ENCODE measurements at places on chromosomes 13 and 19.

DNA sequence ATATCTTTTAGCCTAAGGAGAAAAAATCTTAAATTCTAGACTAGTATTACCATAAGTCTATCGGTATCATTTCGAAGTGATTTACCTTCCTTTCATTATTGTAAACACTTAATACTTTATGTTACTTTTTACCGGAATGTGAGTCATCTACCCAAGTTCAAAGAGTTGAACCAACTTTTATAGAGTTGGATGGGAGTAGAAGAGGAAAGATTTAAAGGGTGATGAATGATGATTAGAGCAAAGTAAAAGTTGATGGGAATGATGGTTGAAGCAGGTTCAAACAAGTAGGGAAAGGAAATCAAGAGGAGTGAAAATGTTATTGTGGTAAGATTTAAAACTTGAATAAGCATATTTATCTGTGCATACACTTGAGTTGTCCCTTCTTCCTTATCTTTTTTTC lies 11.3 kb upstream of the LPAR6 start:
- no peak for DNase-seq

DNA sequence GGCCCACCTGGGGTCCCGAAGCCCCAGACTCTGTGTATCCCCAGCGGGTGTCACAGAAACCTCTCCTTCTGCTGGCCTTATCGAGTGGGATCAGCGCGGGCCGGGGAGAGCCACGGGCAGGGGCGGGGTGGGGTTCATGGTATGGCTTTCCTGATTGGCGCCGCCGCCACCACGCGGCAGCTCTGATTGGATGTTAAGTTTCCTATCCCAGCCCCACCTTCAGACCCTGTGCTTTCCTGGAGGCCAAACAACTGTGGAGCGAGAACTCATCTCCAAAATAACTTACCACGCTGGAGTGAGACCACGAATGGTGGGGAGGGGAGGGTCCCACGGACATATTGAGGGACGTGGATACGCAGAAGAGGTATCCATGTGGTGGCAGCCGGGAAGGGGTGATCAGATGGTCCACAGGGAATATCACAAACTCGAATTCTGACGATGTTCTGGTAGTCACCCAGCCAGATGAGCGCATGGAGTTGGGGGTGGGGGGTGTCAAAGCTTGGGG lies 1.0 kb upstream of the ICAM5 start:
- no peak for DNase-seq

DNA sequence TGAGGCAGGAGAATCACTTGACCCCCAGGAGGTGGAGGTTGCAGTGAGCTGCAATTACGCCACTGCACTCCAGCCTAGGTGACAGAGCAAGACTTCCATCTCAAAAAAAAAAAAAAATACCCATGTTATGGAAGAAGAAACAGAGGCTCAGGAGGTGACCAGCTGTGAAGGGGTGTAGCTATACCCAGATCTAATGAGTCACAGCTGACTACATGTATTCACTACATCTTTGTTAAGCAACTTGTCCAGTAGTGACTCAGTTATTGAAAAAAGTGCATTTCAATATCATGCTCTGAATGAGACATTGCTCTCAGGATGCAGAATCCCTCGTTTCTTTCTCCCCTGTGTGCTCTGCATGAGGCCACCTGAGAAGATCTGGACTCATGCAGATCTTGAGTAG lies 16.1 kb upstream of the SPART start:
- no peak for DNase-seq

DNA sequence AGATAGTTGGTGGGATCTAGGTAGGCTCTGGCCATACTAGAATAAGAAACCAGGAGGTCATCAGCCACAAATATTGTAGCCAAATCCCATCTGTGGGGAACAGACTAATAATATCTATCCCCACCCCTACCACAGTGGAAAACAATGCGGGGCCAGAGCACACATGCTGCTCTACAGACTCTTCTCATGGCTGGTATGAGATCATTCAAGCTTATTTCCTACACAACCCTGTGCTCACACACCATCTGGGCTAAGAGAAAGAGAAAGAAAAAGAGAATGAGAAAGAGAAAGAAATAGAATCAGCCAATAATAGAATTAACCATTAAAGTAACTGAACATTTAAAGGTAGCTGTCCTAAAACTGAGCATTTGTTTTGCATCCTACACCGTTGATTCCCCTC lies 1268.4 kb upstream of the SPRY2 start:
- no peak for DNase-seq

DNA sequence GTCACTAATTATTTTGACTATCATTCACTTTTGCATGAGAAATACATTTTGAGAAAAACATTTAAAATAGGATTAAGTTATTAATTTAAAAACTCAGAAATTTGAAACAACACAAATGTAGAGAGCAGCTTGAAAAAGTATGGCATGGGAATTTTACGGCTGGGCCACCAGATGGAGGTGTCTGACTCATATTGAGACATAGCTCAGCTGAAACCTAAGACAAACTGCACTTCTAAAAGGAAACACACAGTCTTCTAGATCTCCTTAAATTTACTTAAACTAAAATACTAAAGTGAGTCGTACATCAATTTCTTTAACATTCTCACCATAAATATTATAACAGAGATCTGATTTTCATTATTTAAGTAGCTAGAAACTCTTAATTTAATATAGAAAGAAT lies 41.9 kb upstream of the POSTN start:
- no peak for DNase-seq

GRCh38 chr13:85549819-85550218 lies 249.4 kb downstream of the SLITRK6 start:
- DNase-seq: no peak

GRCh38 chr19:970695-971094 lies 13.4 kb upstream of the WDR18 start:
- no peak for DNase-seq

GRCh38 chr19:788983-789700 lies 8.1 kb upstream of the PTBP1 start:
- DNase-seq: no peak

GRCh38 chr13:30114571-30115256 lies 192.6 kb downstream of the KATNAL1 start:
- DNase-seq: peak; percentile 74

DNA sequence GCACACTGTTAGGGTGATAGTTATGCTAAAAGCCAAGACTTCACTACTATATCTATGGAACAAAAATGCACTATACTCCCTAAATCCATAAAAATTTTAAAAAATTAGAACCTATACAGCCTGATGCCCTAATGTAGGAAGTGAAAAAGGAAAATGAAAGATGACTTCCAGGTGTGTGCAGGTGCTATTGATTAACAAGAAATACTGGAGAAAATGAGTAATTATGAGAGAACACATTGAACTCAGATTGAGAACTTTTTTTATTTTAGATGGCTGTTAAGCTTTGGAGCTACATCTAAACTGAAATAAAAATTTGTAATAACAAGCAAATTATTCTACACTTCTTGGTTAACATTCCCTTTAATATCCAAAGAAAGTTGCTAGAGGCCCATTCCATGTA lies 1015.7 kb downstream of the PCDH9 start:
- no peak for DNase-seq

DNA sequence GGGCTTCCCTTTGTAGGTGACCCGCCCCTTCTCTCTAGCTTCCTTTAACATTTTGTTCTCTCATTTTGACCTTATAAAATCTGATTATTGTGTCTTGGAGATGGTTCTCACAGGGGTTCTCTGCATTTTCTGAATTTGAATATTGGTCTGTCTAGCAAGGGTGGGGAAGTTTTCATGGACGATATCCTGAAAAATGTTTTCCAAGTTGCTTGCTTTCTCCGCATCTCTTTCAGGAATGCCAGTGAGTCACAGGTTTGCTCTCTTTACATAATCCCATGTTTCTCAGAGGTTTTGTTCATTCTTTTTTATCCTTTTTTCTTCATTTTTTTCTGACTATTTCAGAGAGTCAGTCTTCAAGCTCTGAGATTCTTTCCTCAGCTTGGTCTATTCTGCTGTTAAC lies 53.6 kb downstream of the POSTN start:
- DNase-seq: no peak

GRCh38 chr19:29665826-29666577 lies 741 bp downstream of the PLEKHF1 start:
- DNase-seq: peak; percentile 37

DNA sequence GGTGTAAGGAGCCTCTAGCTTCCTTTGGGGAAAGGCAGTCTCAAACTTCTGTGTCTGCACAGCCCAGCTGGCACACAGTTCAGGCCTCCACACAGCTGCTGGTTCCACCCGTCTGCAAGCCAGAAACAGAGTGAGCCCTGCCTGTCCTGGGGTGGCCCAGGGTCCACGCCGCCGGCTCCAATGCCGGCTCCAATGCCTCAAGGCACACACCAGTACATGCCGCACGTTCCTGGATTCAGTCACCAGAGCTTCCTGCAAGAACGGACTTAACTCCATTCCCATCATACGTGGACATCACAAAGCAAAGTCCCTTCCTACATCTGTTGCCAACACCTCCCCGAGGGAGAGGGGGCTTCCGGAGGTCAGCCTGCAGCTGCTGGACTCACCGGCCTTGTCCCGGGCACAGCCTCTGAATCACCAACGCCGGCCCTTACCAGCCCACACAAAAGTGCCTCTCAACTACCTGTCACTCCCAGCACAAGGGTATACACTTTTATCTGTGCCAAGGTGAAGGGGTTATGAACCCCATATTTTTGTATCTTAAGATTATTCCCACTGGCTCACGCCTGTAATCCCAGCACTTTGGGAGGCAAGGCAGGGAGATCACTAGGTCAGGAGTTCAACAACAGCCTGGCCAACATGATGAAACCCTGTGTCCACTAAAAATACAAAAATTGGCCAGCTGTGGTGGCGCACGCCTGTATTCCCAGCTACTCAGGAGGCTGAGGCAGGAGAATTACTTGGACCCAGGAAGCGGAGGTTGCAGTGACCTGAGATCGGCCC lies 8.5 kb downstream of the SH3GL1 start:
- no peak for DNase-seq

DNA sequence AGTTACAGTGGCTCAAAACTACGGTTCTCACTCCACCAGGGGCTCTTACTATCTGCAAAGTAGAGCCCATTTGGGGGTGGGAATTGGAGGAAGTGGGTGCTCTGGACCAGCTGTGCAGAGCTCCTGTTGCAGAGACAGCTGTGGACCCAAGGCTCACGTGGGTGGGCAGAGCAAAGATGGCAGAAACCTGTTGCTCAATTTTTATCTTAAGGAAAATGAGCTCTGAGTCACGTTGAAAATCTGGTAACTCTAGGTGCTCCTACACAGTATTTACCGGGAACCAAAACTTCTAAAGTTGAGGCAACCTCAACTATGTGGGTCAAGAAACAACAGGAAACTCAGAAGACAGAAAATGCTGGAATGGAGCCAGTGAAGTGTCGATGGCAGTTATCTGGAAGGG lies 30.2 kb upstream of the SLC15A1 start:
- no peak for DNase-seq

GRCh38 chr19:42619271-42619670 lies 24.5 kb upstream of the CEACAM8 start:
- DNase-seq: no peak

DNA sequence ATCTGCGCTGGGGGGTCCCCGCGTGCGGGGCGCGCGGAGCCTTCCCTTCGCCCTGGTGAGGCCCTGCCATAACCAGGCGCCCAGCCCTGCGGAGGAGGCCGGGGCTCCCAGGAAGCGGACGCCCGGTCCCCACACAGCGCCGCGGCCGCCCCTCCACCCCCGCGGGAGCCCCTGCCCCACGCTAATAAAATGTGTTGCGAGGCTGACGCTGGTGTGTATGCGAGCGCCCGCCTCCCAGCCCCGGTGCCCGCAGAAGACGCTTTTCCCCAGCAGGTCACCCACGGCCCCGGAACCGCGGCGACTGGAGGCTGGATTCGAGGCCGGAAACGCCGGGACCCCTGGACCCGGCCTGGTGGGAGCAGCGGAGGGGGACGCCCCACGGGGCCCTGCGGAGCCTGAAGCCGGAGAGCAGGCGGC lies 12.1 kb upstream of the CDC34 start:
- DNase-seq: no peak

- no peak for DNase-seq
Observed at GRCh38 chr13:60164234-60164889, 634 bp upstream of the DIAPH3 start.

DNA sequence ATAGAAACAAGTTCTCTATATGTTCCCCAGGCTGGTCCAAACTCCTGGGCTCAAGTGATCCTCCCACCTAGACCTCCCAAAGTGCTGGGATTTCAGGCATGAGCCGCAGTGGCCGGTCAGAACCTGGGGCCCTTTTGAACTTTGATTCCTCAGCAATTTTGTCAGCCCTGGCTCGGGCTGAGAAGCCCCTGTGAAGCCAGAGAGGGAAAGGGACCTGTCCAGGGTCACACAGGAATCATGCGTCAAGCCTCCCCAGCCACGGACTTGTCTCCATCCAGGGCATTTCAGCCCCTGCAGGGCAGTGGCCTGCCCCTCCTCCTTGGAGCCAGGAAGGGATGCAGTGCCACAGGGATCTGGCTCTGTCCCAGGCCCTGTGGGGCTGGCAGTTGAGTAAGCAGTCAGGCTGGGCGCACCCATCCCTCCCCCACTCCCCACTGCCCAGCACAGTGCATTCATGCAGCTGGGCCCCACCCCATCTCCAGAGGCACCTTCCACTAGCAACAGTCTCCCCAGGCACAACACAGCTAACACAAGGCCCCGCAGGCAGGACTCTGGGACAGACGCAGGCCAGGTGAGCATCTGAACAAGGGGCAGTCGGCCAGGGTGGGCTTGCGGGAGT lies at the start of gene CAPS:
TSS of gene CAPS (plus strand) at position 516 of the 619 bp plus-strand sequence. CDS start 153 bp downstream, outside the sequence.
- no peak for DNase-seq

- no peak for DNase-seq
Observed at GRCh38 chr13:109782066-109782822, 4.1 kb downstream of the IRS2 start.

DNA sequence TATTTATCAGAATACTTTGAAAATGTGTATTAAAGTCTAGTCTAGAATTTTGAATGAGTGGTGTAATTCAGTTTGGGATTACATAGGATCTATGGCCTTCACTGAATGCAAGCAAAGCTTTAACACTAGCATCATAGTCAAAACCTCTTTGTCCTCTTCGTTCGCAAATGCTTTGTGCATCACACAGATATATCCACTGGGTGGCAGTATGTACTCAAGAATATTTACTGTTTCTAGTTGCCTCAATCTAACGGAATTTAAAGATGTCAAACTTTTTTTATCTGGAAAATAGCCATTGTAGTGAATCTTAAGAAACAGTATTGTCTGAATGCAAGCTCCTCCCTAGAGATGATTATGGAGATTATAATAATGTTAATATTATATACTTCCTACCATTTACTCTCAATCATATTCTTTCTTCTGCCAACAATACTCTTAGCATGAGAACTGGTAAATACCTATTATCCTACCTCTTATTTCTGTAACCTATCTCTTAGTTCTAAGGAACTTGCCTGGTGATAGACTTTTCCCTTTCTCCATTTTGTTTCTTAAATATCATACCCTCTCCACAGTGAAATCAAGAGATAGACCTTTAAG lies 25.8 kb downstream of the LACC1 start:
- DNase-seq: no peak

DNA sequence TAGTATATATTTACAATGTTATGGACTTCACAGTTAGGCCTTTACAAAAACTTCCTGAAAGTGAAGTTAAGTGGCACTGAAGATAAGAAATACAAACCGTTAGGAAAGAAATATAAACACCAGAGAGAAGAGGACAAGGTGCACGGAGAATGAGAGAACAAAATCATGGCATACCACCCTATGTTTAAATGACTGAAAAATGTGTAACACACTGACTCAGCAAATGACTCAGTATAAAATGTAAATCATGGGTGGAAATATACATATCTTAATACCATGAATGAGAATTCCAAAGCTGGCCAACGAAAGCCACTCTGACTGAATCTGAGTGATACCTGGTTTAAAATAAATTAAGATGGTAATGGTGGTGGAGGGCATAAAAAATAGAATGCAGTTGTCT lies 260.8 kb downstream of the DNAJC15 start:
- DNase-seq: no peak
